ENCODE measurements at places on chromosomes 16 and 17.

DNA sequence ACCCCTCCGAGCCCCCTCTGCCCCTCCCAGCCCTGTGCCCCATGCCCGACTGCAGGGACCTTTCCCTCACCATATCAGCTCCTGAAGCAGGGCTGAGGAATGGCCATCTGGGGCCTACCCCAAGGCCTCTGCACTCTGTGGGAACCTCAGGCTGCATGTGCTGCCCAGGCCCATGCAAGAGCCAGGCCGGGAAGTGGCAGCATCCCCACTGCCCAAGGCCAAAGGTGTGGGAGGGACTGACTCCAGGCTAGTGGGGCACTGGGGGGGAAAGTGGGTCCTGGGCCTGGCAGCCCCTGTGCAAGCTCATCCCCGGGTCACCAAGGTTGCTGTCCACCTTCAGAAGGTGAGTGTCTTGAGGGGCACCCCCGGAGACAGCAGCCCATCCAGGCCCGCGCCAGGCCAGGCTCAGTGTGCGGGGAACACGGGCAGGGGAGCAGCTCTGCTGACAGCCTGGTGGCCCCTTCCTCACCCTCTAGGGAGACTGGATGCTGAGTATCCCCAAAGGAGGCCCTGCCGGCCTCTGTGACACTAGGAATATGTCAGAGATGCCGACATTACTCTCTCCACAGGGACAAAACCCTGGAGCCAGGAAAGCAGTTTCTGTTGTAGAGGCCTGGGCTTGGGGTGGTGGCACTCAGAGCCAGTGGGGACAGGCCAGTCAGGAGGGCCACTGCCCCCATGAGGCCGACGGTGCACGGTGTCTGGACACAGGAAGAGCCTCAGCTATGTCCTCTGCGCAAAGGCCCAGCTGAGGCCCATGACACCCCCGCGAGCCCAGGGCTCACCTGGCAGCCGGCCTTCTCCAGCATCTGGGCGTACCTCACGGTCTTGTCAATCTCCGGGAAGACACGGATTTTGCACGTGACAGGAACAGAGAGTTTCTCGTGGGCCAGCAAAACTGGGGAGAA, 3.3 kb downstream of the DUS1L start:
- no peak for DNase-seq

GRCh38 chr17:19448341-19449268, 37.6 kb downstream of the RNF112 start:
- DNase-seq: no peak

DNA sequence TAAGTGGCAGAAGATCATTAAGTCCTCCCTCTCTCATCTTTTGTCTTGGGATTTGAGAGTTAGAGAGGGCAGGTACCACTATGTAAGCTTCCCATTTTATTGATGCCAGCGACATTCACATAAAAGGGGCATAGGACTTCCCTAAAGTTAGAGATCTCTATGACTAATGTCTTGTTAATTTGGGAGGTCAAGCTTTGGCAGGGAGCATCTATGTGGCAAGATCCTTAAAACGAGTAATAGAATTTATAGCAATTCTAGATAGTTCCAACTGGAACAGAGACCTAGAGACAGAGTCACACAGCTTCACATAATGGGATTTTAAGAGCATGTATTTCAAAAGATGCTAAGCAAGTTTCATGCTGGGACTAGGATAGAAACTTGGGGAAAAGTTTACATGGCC, 308.0 kb downstream of the MAP2K6 start:
- no peak for DNase-seq

GRCh38 chr17:29240968-29241963, 5.4 kb upstream of the CRYBA1 start:
- DNase-seq: no peak

DNA sequence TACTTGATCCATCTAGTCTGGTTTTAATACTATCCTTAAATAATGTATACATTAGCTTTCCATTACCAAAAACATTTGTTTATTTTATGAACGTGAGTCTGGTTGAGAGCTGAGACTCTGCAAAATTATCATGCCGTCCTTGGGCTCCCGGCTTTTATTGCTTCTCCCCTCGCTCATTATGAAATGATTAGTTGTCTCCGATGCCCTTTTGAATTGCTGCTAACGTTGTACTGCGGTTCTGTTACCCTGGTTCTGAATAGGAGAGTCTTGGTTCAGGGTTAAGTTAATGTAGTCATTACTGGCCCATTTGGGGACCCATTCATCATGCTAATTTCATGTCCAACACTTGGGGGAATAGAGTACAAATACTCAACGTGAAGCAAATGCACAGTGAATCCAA, 12.8 kb downstream of the XYLT1 start:
- DNase-seq: no peak

- DNase-seq: peak; percentile 64
Measured at GRCh38 chr17:81513372-81513752, 763 bp upstream of the ACTG1 start.

DNA sequence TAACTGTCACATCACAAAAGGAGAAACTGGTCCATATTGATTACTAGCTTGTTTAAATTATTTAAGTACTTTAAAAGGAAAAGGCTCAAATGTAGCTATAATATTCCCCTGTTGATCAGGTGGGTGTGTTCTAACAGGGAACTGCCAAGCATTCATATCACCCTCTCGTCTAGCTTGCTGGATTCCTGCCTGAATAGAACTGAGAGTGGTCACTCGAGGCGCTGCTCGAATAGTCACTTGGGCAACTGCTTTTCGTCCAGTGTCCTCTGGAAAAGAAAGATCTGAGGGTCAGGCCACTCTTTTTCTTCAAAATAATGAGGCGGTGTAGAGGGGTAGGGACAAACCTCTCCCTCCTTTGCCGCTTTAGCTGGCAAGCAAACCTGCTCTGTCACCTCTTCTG, 36.4 kb upstream of the USP22 start:
- no peak for DNase-seq

- DNase-seq: no peak
Measured at GRCh38 chr16:12878973-12879372, 22.4 kb upstream of the SHISA9 start.

DNA sequence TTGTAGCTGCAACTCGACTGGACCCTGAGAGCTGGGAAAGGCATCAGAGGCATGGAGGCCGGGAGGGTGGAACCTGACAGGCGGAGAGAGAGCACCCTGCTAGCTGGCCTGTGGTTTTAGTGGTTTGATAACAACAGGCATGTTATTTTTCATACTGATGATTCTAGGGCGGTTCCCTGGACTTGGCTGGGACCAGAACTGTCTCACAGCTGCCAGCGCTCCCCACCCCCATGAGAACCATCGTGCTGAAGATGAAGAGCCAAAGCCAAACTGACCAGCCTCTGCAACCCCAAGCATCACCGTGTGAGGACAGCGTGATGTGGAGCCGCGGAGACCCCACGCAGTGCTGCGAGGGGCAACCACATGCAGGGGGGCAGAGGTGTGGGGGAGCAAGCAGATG, 28.5 kb downstream of the MXRA7 start:
- no peak for DNase-seq

- peak; percentile 60 for DNase-seq
Measured at GRCh38 chr16:14249291-14250032, 178.3 kb downstream of the MRTFB start.

- peak; percentile 52 for DNase-seq
Measured at GRCh38 chr17:50765454-50766221, 1.7 kb downstream of the ANKRD40CL start.

DNA sequence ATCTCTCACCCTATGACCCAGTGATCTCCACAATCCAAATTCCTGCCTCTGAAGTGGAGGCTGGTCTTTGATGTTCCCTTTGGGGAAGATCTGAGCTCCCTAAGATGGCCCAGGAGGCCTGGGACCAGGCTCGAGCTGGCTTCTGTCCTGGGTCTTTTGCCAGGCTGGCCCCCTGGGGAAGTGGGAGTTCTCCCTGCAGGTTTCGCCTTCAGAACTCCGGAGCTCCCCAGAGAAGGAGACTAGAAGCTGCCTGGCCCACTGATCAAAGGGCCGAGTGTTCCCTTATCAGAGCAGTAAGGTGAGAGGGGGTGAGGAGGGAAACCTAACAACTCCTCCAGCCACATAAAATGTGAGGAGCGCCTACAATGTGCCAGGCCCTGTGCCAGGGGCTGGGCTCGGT, 147.1 kb downstream of the IRF8 start:
- DNase-seq: no peak

- DNase-seq: no peak
Measured at GRCh38 chr17:75526555-75527270, 1.2 kb downstream of the LLGL2 start.

GRCh38 chr17:33228548-33228947, 64.5 kb downstream of the ASIC2 start:
- no peak for DNase-seq

GRCh38 chr17:9202532-9202931, 181.2 kb downstream of the NTN1 start:
- DNase-seq: no peak

DNA sequence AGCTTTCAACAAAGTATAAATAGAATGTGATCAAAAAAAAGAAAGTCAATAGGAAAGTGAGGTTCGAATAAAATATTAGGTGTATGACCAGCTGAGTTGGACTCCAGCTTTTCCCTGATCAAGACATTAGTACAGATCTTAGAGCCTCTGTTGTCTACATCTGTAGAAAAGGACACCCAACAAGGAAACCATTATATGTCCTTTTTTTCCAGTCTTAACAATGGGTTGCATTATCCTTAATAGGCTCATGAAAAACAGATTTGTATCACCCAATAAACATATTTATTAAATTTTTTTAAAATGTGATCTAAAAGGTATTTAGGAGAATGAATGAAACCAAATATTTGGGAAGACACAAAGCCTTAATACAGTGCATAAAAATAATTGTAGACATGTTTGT, 18.1 kb downstream of the ABCA6 start:
- DNase-seq: no peak

DNA sequence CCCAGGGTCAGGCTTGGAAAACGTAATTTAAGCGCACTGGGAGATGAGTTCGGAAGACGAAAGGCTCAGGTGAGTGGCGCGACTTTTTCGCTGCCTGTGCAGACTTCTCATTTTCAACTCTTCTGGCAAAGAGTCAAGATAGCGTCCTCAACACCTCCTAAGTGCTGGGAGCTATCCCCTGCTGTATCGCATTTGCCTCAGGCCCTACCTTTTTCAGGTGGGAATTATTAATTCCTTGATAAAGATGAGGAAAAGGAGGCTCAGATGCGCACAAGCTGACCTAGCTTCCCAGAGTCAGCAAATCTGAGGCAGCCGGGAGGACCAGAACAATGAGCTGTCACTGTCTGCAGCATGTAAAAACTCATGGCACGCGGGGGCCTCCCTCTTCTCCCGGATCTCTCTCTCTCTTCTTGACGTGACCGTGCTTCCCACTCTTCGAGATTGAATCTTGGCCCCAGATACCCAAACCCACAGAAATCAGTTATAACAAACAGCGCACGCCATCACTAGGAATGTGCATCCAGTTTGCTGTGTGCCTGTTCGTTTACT, 512 bp upstream of the ADAMTS18 start:
- no peak for DNase-seq

DNA sequence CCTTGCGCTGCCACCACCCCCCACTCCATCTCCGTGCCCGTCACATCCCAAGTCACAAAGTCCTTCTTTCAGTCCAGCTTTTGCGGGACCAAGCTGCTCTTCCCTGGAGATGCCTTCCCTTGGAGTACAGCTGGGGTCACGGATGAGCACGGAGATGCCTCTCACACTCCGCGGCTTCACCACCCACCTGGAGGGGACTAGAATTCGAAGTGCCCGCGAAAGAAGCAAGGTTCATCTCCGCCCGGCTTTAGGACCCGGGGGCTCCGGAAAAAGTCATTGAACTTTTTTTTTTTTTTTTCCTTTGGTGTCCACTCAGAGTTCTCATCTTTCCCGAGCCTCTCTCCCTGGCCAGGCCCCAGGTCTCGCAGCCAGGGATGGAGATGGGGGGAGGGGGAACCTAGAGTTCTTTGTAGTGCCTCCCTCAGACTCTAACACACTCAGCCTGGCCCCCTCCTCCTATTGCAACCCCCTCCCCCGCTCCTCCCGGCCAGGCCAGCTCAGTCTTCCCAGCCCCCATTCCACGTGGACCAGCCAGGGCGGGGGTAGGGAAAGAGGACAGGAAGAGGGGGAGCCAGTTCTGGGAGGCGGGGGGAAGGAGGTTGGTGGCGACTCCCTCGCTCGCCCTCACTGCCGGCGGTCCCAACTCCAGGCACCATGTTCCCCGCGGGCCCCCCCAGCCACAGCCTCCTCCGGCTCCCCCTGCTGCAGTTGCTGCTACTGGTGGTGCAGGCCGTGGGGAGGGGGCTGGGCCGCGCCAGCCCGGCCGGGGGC, at the start of gene FKBP10:
Gene FKBP10, plus strand, starts transcription at position 624 of the 771 bp plus-strand sequence. Its CDS starts 31 bp downstream, at position 655.
- DNase-seq: peak; percentile 75

- no peak for DNase-seq
Measured at GRCh38 chr17:53796642-53797041, 26.1 kb upstream of the KIF2B start.

DNA sequence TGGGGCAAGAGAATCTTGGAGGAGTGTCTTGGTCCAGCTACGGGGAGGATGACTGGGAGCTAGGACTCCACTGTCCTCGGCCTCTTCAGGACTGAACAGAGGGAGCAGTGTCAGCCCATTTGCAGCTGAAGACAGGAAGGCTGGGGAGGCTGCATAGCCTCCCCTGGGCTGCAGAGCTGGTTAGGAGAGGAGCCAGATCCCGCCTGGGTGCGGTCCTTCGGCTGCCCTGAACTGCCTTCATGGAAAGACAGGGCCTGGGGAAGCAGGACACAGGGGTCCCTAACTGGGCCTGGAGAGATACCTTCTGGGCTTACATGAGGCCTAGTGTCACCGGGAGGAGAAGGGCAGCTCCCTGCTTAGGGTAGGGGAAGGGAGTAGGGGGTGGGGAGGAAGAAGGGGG, 26.6 kb downstream of the UNC13D start:
- no peak for DNase-seq

DNA sequence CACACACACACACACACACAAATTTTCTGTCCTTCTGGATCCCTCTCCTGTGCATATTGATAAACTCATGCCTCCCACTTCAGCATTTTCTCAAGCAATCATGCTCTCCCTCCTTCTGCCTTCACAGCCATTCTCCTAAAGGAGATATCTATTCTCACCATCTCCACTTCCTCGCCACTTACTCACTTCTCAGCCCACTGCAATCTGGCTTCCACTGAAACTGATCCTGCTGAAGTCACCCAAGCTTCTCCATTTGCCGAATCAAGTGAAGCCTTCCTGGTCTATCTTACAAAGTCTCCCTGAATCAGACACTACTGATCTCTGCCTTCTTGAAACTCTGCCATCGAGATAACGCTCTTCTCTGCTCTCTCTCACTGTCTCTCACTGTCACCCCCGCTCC, 54.0 kb upstream of the GNAO1 start:
- DNase-seq: no peak
